Vagina (tissue), 2 donors: ENCODE measurements at places on chromosomes 4 and X. TPM values are rescaled to one million over a fixed set of nuclear protein-coding genes. Genes with fewer than 3 reads are reported as not detected.

GRCh38 chr4:26000274-26000950 lies 86.4 kb downstream of the SMIM20 start:
- DNase-seq, result no peak
- H3K4me3 ChIP-seq, result no peak overlapping the region
- H3K36me3 ChIP-seq, result no peaks in the 10 kb centered on the region
- H3K4me1 ChIP-seq, result no peaks in the 10 kb centered on the region
- H3K27me3 ChIP-seq, result no peaks in the 10 kb centered on the region
- H3K27ac ChIP-seq, result no peak overlapping the region

GUCY1B1 gene
- 22.8 TPM for total RNA-seq

GRCh38 chrX:123884809-123885408 lies 25.1 kb downstream of the XIAP start:
- no peak overlapping the region for H3K27ac ChIP-seq
- H3K36me3 ChIP-seq, result no peaks in the 10 kb centered on the region
- H3K27me3 ChIP-seq, result no peaks in the 10 kb centered on the region
- H3K4me3 ChIP-seq, result no peak overlapping the region

DUSP21 gene
- total RNA-seq, result not detected

GRCh38 chr4:152023674-152024073 lies 262.9 kb upstream of the GATB start:
- no peak for DNase-seq
- H3K4me3 ChIP-seq, result no peak overlapping the region
- no peaks in the 10 kb centered on the region for H3K27me3 ChIP-seq
- no peaks in the 10 kb centered on the region for H3K4me1 ChIP-seq
- no peak overlapping the region for H3K27ac ChIP-seq

GRCh38 chr4:104749062-104749461 lies 254.4 kb upstream of the CXXC4 start:
- DNase-seq, result no peak
- H3K36me3 ChIP-seq, result no peaks in the 10 kb centered on the region
- no peaks in the 10 kb centered on the region for H3K27me3 ChIP-seq
- no peaks in the 10 kb centered on the region for H3K4me1 ChIP-seq
- H3K27ac ChIP-seq, result no peak overlapping the region

DNA sequence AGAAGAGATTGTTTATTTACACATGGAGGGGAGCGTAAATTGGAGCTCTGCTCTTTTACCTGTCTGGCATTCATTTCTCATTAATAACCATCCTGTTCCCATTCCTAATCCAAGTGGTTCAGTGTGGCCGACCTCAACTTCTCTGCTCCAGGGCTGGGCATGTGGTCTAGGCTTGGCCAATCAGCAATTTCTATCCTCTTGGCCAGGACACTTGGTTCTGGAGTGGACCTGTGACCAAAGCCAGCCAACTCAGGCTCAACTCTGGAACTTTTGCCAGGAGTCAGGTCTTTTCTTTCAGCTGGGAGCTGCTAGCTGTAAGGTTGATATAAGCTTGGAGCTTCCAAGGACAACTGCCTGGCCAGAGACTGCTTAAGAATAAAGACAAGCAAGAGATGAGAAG lies 15.6 kb upstream of the RASL11B start:
- no peak overlapping the region for H3K4me3 ChIP-seq
- H3K36me3 ChIP-seq, result no peaks in the 10 kb centered on the region
- no peak for DNase-seq
- H3K27me3 ChIP-seq, result no peaks in the 10 kb centered on the region

GRCh38 chrX:72272868-72273267 lies 4.2 kb downstream of the RPS4X start:
- no peak overlapping the region for H3K4me3 ChIP-seq
- H3K36me3 ChIP-seq, result peaks cover 62% of the 10 kb centered on the region
- no peak for DNase-seq
- H3K27ac ChIP-seq, result no peak overlapping the region
- H3K4me1 ChIP-seq, result peaks cover 31% of the 10 kb centered on the region

GPRIN3 gene
- total RNA-seq, result 6.1 TPM

MAB21L2 gene
- total RNA-seq, result 0.25 TPM

DNA sequence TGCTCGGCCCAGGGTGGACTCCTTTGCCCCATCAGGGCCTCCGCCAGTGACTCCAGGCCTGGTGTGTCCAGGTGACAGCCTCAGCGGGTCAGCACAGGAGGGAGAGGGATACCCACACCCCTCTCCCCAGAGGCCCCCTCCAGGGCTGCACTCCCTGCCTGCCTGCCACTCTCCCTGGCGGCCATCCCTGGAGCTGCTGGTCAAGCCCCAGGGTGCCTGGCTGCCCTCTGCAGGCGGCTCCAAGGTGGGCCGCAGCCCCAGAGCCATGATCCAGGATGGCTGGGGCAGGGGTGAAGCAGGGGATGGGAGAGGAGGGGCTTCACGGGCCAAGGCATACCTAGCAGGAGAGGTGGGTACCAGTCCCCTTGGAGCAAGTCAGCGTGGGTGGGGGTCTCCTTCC lies 3.8 kb downstream of the FGFRL1 start:
- DNase-seq, result no peak
- no peaks in the 10 kb centered on the region for H3K27me3 ChIP-seq
- no peak overlapping the region for H3K27ac ChIP-seq
- H3K36me3 ChIP-seq, result no peaks in the 10 kb centered on the region
